ENCODE measurements at places on chromosomes 5 and 9. TPM values are rescaled to one million over a fixed set of nuclear protein-coding genes. Genes with fewer than 3 reads are reported as not detected.

DNA sequence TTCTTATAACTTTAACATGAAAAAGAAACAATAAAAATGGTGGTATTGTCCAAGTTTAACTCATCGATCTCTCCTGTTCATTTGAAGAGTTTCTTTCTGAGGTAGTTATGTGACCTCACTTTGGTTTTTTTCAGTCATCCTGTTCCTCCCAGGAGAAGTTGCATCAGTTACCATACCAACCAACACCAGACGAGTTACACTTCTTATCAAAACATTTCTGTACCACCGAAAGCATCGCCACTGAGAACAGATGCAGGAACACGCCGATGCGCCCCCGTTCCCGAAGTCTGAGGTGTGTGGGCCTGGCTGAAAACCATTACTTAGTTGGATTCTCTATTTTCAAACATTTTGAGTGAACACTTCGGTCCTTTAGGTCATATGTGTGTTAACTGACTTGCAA is 96.3 kb downstream of the CD180 start:
- DNase-seq = no peak

DNA sequence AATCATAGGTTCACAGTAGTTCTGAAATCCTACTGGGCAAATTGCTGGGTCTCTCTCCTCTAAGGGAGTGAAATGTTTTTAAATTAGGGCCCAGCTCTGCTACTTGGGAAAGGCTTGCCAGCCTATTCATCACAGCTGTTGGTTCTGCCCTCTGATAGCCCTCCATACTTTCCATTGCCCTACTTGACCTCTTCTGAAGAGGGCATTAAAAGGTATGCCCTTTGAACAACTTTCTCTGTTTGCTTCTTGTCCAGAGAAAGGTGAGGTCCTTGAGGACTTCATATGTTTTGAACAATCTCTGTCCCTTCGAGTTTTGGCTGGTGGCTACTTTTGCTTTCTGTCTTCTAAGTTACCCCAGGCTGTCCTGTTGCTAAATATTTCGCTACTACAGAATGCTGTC is 62.3 kb upstream of the JAK2 start:
- DNase-seq = no peak

- DNase-seq = no peak
Measured at GRCh38 chr9:78539904-78540303, 243.0 kb downstream of the PSAT1 start.

- no peak for DNase-seq
Measured at GRCh38 chr5:176387384-176387925, 943 bp downstream of the NOP16 start.

DNA sequence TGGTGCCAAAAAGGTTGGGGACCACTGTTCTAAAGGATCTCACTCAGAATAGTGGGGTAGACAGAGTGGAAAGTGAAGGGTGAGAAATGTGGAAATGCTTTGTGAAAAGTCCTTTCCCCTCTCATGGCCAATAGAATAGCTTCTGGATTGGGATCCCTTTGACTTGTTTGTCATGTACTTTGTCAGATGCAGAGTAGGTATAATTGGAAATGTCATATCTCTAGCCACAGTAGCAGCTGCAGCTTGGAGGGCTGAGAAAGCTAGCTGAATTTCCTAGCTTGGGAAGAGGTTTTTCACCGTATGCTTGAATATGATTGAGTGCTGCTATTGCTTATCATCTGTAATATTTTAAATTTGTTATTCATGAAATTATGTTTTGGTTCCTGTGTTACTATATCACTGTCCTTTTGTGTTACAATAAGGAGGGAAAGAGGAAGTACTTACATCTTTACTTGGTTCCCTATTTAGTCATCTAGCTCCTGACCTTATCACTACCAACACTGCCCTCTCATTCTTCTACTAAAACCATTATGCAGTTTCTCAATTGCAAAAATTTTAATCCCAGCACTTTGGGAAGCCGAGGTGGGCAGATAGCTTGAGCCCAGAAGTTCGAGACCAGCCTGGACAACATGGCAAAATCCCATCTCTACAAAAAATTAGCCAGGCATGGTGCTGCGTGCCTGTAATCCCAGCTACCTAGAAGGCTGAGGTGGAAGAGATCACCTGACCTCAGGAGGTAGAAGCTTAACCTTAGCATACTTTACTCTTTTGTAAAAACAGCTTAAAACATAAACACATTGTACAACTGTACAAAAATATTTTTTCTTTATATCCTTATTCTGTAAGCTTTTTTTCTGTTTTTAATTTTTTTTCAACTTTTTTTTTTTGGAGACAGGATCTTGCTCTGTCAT is 12.4 kb downstream of the SLC30A5 start:
- DNase-seq = no peak

GRCh38 chr5:75734913-75735789 is 17.9 kb upstream of the POC5 start:
- no peak for DNase-seq

- peak; percentile 78 for DNase-seq
Measured at GRCh38 chr5:38420691-38421390, 135.6 kb downstream of the LIFR start.

DNA sequence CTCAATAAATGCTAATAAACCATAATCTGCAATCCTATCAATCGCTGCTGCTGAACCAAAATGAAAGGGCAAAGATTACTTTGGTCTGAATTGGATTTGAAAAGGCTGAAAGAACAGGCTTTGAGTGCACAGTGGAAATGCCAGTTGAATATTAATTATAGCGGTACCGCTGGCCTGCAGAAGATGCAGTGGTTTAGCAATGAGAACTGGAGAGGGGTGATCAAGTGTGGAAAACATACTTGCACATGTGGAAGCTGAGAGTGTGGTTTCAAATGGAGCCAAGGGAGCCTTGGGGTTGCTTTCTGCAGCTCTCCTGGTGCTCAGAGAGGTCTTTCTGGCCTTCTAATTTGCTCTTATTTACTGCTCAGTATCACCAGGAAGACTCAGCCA is 133.9 kb downstream of the PTTG1 start:
- DNase-seq = no peak

GRCh38 chr5:2701592-2701991 is 49.9 kb downstream of the IRX2 start:
- DNase-seq = no peak

GRCh38 chr9:70865471-70865870 is 255.9 kb downstream of the TRPM3 start:
- no peak for DNase-seq

GRCh38 chr9:114364134-114365041 is 23.4 kb downstream of the AKNA start:
- DNase-seq = no peak

GRCh38 chr5:141430332-141431113 is at the start of gene PCDHGA12:
TSS of gene PCDHGA12 (plus strand) at chr5:141430507. CDS start at chr5:141430760, 253 bp downstream.
- no peak for DNase-seq

DNA sequence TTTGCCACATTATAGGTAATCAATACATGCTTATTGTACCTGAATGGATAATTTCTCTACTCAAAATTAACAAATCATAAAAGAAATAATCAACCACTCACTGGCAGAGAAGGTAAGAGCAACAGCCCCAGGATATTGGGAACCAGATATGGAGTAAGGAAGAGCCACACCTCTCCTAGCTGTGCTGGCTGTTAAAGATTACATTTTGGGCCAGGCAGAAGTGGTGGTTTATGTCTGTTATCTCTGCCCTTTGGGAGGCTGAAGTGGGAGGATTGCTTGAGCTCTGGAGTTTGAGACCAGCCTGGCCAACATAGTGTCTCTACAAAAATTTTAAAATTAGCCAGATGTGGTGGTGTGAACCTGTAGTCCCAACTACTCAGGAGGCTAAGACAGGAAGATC is 56.4 kb downstream of the BHMT start:
- DNase-seq = no peak

DNA sequence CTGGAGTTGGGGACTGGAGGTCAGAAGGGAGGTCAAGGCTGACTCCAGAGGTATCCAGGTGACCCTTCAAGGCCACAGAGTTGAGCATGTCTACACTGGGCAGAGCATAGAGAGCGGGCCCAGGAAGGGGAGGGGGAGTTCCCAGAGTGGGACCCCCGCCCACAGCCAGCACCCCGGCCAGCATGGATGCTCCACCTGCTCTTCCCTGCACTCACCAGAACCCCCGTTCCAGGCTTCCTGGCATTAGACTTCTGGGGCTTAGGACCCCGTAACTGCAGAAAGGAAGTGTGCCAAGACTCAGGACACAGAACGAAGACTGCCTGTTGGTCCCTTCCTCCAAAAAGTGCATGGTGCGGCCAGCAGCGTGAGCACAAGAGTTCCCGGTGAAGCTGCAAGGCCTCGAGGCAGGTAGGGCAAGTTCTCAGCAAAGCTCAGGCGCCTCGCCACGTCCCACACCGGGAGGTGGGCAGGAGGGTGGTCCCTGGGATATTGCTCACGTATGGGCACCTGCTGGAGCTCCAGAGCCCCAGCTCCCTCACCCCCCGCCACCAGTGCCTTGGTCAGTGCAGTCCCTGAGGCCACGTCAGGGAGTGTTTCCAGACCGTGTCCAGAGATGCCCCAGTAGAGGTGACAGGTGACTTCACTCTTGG is 13.8 kb downstream of the ABO start:
- no peak for DNase-seq

- no peak for DNase-seq
Measured at GRCh38 chr9:108156270-108156998, 666.9 kb upstream of the KLF4 start.

DNA sequence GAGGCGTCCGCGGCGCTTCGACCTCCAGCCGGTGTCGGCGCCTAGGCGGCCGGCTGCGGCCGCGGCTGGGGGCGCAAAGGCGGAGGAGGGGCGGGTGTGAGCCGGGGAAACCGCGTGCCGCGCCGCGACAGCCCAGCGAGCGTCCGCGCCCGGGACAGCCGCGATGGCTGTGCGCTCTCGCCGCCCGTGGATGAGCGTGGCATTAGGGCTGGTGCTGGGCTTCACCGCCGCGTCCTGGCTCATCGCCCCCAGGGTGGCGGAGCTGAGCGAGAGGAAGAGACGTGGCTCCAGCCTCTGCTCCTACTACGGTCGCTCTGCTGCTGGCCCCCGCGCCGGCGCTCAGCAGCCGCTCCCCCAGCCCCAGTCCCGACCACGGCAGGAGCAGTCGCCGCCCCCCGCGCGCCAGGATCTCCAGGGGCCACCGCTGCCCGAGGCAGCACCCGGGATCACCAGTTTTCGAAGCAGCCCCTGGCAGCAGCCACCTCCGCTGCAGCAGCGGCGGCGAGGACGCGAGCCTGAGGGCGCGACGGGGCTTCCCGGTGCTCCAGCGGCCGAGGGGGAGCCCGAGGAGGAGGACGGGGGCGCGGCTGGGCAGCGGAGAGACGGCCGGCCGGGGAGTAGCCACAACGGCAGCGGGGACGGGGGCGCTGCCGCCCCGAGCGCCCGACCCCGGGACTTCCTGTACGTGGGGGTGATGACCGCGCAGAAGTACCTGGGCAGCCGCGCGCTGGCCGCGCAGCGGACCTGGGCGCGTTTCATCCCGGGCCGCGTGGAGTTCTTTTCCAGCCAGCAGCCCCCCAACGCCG is 605 bp downstream of the CHSY3 start:
- peak; percentile 69 for DNase-seq

DNA sequence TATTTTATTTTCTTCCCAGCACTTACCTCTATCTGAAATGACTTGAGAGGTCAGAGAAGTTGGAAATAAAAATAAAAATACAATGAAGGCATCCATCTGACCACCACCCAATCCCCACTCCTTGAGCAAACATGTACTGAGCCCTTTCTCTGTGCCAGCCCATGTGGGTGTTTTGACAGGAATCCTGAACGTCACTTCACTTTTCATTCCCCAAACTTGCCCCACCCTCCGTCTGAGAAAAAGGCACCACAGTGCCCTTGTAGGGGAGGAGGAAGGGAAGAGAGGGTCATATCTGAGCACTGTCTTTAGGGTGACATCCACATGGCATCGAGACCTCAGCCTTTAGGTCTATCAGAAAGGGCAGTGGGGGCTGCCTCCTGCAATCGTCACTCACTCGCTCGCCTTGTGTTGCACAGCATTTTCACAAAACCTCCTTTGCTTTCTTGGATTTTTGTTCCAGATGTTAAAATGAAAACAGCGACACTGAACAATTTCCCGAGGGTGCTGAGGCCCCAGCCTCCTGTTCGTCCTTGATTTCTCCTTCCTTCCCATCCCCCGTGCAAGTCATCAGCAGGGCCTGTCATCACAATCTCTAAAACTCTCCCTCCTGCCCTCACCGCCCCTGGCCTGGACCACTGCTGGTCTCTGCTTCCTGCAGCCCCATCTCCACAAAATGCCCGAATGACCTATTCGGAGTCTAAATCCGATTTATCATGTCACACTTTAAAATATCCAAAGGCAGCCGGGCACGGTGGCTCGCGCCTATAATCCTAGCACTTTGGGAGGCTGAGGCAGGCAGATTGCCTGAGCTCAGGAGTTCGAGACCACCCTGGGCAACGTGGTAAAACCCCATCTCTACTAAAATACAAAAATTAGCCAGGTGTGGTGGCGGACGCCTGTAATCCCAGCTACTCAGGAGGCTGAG is 13.0 kb downstream of the HIGD2A start:
- DNase-seq = peak; percentile 35

- peak; percentile 92 for DNase-seq
Measured at GRCh38 chr5:172806897-172807672, 27.0 kb upstream of the ERGIC1 start.

DNA sequence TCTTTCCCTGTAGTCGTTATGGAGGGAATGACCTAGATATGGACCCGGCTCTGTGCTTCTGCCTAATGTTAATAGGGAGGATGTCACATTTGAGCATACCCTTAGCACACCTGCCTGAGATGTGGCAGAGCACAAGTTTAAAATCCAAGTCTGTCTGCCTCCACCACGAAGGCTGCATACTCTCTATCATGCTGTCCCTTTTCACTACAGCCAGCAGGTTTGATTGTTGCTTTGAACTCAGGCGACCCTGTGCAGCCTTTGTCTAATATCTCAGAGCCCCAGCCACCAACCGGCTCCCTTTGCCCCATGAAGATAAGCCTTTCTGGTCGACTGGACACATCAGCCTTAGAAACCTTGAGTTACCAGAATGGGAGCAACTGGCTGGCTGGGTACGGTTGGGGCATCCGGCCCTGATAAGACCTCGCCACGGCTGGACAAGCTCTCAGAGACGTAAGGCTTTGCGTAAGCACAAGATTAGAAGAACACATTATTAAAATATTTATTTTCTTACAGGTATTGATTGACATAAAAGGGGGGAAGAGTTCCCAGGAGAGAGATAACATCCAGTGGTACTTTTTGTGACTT is 222.0 kb upstream of the TRIM32 start:
- DNase-seq = no peak

DBN1 gene
- total RNA-seq = 63.5 TPM

PCDHA1 gene
- not detected for total RNA-seq

SV2C gene
- total RNA-seq = 4.9 TPM

ADAMTSL2 gene
- 22.3 TPM for total RNA-seq

LRRC14B gene
- total RNA-seq = not detected

TMEM171 gene
- 1.0 TPM for total RNA-seq

PALM2AKAP2 gene
- total RNA-seq = 19.7 TPM

PCDHAC2 gene
- 2.4 TPM for total RNA-seq

FASTKD3 gene
- total RNA-seq = 6.0 TPM

PTRH1 gene
- 10.3 TPM for total RNA-seq

LHX6 gene
- 11.5 TPM for total RNA-seq

NDUFA8 gene
- total RNA-seq = 31.9 TPM

DAB2IP gene
- total RNA-seq = 70.7 TPM

CTXN3 gene
- not detected for total RNA-seq

All from sciatic nerve (tissue), 2 donors.